ENCODE measurements at places on chromosomes 5 and 9.
A peak's percentile ranks its signal among the peaks of the same experiment; 100 is the strongest.

- no peak for DNase-seq
These were observed 86.6 kb downstream of the MED27 start for GRCh38 chr9:131992906-131993657.

- peak; percentile 1 for DNase-seq
These were observed 289.7 kb upstream of the SEMA6A start for GRCh38 chr5:116864157-116864837.

DNA sequence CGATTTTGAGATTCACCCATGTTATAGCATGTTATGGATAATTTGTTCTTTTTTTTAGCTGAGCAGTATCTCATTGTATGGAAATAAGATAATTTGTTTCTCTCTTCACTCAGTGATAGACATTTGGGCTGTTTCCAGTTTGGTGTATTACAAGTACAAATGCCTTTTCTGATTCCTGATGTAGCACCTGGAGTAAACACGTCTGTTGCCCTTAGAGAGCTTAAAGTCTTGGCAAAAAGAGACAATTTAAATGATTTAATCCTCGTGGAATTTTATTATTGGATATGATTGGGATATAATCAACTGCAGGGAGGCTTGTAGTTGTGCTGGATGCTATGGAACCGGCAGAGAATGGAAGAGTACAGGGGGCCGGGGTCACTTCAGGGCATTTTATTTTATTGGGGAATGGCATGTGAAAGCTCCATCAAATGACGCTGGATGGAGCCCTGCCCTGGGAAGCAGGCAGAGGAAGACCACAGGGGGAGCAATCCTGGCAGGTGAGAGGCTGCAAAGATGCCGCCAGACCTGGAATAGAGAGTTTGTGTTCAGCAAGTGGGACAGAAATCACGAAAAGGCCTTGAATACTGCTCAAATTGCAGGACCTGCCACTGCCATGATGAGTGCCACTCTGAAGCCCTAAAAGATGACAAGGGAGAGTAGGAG is 31.0 kb upstream of the TGFBI start:
- DNase-seq, result no peak

- DNase-seq, result no peak
These were observed 274.6 kb downstream of the TMEM38B start for GRCh38 chr9:105968811-105969466.

GRCh38 chr5:137286025-137286610 is 213.0 kb downstream of the SPOCK1 start:
- DNase-seq, result peak; percentile 54

DNA sequence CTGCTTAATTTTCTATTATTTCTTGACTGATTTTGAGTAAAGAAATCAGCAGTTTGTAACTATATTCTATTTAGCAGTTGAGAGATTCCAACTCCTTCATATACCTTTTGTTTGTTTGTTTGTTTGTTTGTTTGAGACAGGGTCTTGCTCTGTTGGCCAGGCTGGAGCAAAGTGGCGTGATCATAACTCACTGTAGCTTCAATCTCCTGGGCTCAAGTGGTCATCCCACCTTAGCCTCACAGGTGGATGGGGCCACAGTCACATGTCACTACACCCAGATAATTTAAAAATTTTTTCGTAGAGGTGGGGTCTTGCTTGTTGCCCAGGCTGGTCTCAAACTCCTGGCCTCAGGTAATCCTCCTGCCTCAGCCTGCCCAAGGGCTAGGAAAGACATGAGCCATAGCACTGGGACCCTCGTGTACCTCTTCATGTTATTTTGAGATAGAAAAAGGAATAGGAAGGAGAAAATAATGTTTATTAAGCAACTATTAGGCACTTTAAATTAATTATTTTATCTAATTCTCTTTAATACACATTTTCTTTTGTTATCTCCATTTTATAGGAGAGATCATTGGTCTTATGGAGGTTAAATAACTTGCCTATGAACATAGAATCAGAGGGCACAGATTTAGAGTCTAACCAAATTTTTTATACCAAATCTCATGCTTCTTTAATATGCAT is 133.0 kb downstream of the ZNF608 start:
- DNase-seq, result no peak

GRCh38 chr9:73059247-73059646 is 92.4 kb upstream of the ANXA1 start:
- no peak for DNase-seq

DNA sequence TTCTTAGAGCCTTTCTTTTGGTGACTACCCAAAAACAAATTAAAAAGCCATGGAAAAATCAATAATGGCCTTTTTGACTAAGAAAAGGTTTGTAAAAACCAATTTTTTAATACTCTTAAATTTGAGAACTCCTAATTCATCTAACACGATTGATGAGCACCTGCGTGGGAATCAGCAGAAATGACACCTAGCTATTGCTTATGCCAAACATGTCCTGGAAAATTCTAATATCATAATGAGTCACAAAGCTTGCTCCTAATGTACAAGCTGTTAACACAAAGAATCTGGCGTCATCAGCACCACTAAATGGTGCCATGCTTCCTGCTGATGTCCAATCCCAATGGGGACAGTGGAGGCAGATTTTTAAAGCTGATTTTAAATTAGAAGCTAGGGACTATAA is 146.2 kb upstream of the LRRTM2 start:
- DNase-seq, result no peak

DNA sequence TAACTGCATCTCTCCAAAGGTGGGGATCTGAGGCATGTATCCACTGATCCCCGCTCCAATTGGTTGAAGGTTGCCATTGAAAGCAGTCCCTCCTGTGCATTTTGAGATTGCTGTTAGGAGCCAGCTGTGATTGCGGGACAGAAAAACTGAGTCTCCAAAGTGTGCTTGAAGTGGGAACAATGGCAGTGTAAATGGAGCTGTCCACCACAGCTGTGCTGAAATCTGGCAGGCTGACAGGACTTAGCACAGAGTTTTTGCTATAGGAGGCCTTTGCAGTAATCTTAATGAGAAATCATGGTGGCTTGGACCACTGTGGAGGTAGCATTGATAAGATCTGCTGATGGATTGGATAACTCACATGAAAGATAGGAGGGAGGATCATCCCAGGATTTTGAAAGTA is 3.3 kb downstream of the RNF20 start:
- DNase-seq, result peak; percentile 10
